Hematopoietic multipotent progenitor cell treated with erythropoietin and hydrocortisone succinate and interleukin-3 and kit ligand, for 6 days (in vitro differentiated cells): ENCODE measurements at places on chromosomes 11 and 22.

DNA sequence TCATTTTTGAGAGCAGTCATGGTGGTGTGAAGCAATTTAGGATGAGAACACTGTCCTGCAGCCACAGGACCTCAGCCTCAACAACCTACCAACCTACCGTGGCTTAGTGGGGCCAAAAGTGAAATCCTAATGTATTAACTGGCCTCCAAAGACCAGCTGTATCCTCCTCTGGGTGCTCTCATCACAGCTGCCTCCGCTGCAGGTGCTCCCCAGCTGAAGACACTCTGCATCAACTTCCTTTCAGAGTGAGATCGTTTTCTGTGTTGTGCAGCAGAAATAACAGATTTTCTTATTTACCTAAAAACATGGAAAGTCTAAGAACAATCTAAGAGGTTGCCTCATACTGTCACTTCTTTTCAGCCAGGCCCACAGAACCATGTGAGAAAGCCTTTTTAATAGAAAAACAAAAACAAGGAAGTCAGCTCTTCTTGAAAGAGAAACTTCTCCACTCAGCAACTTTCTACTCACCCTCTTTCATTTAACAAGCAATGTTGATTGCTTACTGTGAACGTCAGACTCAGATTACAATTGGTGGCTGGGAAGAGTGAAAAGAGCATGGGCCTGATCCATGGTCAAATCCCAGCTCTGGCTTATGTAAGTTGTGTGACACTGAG is 136.1 kb downstream of the TENM4 start:
- no peak for DNase-seq

- DNase-seq: peak; percentile 47
Measured at GRCh38 chr22:38163844-38164550, 17.6 kb downstream of the PLA2G6 start.

DNA sequence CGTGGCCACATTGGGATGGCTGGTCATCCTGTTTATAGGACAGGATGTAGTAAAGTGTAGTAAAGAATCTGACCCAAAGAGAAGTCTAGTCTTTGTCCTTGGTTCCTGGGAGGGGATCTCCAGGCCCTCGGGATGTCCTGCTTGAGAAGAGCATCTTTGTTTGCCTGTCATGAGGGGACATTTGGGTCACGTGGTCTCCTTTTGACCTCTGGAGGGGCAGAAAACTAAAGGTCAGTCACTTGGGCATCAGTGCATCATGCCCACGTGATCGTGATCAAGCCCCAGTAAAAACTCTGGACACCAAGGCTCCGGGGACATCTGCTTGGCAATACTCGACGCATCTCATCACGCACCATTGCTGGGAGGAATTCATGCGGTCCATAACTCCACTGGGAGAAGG is 9.1 kb downstream of the SMIM38 start:
- no peak for DNase-seq

DNA sequence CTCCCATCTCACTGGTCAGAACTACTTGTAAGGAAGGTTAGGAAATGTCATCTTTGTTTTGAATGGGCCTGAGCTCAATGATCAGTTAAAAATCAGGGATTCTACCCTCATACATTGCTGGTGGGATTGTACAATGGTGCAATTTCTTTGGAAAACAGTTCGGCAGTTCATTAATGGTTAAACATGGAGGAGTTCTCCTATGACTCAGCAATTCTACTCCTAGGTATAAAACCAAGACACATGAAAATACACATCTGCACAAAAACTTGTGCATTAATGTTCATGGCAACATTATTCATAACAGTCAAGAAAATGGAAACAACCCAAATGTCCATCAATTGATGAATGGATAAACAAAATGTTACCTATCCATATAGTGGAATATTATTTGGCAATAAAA is 4.9 kb upstream of the APOA5 start:
- no peak for DNase-seq

GRCh38 chr11:34643846-34644245 is 23.0 kb downstream of the EHF start:
- no peak for DNase-seq

DNA sequence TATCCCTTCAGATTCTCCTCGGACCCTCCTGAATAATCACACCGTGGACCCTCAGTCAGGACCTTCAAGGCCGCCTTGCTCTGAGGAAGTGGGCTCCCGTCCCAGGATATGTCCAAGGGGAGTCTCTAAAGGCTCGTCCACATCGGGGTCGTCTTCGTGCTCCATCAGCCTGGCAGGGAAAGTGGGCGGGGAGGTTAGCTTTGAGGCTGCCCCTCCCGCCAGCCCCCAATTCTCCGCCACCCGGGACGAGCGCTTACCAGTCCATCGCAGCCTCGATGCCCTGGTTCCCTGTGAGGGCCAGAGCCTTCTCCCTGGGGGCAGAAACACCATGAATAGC is 472 bp downstream of the UBXN1 start:
- no peak for DNase-seq
